ENCODE measurements at places on chromosomes 1 and 21.

DNA sequence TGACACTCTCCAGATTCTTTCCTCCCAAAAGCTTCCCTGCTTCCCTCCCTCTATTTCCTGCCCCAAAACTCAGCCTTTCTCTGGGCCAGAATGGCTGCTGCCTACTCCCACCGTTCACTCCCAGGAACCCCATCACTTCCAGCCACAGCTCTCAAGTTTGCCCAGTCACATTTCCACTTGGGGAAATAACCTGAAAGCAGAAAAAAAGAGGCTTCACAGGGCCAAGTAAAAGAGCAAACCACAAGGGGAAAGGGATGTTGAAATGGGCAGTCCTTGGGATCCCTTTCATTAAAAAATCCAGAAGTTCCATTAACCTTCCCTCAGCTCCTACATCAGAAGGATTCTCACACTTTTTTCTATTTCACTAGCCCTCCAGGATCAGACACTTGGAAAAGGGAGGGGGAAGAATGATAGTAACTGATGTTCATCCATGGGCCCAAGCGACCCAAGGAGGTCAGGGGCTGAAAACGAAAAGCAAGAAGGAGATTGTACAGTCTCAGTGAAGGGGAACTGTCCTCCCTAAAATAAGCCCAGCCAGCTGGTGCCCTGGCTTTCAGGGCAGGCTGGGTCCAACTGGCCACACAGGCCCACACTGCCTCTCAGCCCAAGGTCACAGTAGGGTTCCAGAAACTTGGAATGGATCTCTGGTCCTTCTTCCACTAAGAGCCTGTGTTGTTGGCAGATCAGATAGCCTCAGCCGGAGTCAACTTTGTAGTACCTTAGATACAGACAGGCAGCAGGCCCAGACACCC, 49.7 kb downstream of the DMAP1 start:
- DNase-seq = no peak

GRCh38 chr1:7595336-7595735, 175.8 kb upstream of the VAMP3 start:
- no peak for DNase-seq

DNA sequence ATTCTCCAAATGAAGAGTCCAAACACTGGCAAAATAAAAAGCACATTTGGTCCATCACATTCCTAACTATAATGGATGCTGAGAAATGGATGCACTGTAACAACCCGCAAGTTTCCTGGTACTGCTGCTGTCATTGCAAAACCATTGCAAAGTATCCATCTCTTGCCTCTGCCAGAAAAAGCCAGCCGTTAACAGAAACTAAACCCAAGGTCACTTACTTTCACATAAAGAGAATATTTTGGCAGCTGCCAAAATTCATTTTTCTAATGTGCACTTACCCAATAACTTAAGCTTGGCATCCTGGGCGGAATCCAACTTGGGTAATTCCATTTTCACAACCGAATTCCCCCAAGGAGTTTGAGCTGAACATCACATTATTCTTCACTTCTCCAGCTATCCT, 77.0 kb upstream of the LRRC8D start:
- no peak for DNase-seq

DNA sequence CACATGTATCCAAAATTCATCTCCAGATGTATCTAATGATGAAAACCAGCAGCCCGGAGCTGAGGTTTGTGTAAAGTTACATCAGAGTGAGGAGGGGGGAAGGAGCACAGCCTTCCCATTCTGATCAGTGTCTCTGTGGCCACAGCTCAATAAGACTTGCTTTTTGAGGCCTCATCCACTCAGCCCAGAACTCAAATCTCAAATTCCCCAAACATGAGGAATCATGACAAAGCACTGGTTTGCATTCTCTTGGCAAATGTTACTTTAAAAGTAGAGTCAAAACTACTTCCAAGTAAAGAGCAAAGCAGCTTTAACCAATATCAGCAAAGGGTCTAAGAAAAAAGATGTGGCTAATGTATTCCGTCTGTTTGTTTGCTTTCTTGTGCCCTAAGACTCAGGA, 30.9 kb downstream of the CCN1 start:
- no peak for DNase-seq

GRCh38 chr21:43362321-43362791, 64.6 kb downstream of the SIK1 start:
- DNase-seq = peak; percentile 58

- no peak for DNase-seq
Observed at GRCh38 chr1:192270398-192270797, 46.4 kb upstream of the RGS21 start.

DNA sequence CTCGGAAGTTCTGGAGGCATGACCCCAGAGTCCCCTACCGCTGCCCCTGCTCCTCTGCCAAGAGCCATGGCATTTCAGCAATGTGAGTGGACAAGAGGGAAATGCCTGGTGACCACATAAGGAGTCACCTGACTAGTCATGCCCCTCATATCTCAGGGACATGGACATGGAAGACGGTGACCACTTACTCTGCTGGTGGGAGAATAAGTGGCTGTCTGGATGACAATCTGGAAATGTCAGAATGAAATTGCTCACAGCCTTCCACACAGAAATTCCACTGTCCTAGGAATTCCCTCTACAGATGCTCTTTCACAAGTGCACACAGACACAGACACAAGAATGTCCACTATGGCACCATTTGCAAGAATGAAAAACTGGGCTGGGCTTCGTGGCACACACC, 24.3 kb upstream of the PLEKHG5 start:
- no peak for DNase-seq

DNA sequence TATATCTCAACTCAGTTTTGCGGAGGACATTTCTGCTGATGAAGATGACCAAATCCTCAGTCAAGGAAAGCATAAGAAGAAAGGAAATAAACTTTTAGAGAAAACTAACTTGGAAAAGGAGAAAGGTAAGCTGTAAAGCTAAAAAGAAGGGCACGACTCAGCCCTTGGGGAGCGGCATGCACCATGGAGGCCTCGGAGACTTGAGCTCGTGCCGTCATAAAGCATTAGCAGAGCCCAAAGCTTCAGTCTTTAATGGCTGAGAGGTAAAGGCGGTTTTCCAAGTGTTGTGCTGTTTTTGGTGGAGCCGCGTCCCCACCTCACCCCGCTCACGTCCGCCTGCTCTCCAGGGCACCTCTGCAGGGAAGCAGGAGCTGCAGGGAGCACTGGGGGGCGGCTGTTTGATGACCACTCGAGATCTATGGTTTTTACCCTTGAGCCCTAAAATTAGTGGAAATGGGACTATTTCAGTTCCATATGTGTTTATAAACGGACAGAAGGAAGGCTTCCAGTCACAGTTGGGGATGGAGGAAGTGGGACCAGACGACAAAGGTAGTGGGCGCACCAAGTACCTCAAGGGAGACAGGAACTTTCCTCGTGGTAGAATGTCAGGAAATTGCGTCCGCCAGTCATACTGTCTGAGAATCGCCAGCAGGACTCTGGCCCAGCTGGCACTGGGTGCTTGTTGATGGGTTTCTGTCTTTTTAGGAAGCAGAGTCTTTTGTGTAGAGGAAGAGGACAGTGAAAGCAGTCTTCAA, 27.6 kb downstream of the RRP1B start:
- no peak for DNase-seq
